ENCODE measurements at places on chromosomes 7 and 10.

GRCh38 chr10:120503689-120504088 is 46.7 kb downstream of the PLPP4 start:
- DNase-seq = no peak
- H3K27ac ChIP-seq = no peak overlapping the region
- H3K27me3 ChIP-seq = no peaks in the 10 kb centered on the region
- H3K4me3 ChIP-seq = no peak overlapping the region

DNA sequence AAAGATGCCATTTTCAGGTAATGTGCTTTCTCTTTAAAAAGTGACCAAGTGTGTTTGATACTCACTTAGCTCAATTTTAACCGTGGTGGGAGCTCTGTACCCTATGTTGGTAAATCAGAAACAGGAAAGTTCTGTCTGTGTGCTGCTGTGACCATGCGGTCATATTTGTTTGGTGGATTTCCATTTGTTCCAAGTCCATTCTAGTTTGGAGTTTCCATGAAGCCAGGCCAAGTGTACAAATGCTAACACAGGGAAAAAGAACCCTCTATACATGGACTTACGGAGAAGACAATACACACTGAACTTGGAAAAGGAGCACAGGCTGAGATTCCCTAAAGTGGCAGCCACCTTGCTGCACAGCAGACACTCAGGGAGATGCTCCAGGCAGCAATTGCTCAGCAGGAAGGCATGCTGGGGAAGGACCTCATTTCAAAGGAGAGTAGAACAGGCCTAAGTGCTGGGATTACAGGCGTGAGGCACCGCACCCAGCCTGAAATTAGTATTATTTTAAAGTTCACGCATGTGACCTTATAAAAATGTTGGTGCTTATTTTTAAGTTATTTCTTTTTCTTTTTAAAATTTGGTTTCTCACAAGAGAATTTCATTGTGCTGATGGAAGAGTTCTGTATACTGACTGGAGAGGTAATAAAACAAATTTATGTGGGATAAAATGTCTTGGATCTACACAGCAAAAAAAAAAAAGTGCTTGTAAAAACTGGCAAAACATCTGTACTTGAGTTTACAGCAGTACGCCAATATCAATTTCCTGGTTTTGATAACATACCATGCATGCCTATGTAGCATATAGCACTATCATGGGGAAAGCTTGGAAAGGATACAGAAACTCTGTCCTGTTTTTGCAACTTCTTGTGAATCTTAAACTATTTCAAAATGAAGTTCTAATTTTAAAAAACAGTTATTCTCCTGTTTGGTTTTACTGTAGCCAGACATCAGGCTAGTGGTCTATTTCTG is 436.2 kb downstream of the KCNMA1 start:
- no peaks in the 10 kb centered on the region for H3K36me3 ChIP-seq
- no peak overlapping the region for H3K27ac ChIP-seq
- no peaks in the 10 kb centered on the region for H3K27me3 ChIP-seq
- H3K4me3 ChIP-seq = no peak overlapping the region
- DNase-seq = no peak
- no peaks in the 10 kb centered on the region for H3K4me1 ChIP-seq

- H3K27me3 ChIP-seq = no peaks in the 10 kb centered on the region
- no peaks in the 10 kb centered on the region for H3K36me3 ChIP-seq
- no peak overlapping the region for H3K4me3 ChIP-seq
- H3K4me1 ChIP-seq = no peaks in the 10 kb centered on the region
Observed at GRCh38 chr10:33133557-33133956, 175.5 kb upstream of the ITGB1 start.

DNA sequence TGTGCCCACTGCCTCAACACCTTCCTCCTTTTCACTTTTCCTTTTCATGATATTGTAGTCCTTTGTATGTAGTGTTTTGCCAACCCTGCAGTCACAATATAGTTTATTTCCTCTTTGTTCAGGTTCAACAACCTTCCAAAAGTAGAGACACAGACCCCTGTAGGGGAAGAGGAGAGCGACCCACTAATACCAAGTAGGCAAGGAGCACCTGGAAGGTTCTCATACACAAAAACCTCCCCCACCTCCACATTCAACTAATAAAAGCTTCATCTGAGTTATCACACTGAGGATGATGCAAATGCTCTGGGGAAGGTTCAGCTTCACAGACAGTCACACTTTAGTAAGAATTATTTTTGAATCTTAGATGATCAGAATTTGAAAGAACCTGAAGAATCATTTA is 41.6 kb downstream of the PIK3AP1 start:
- H3K4me1 ChIP-seq = no peaks in the 10 kb centered on the region
- H3K27ac ChIP-seq = no peak overlapping the region
- H3K36me3 ChIP-seq = no peaks in the 10 kb centered on the region
- DNase-seq = no peak
- no peaks in the 10 kb centered on the region for H3K27me3 ChIP-seq
- no peak overlapping the region for H3K4me3 ChIP-seq

DNA sequence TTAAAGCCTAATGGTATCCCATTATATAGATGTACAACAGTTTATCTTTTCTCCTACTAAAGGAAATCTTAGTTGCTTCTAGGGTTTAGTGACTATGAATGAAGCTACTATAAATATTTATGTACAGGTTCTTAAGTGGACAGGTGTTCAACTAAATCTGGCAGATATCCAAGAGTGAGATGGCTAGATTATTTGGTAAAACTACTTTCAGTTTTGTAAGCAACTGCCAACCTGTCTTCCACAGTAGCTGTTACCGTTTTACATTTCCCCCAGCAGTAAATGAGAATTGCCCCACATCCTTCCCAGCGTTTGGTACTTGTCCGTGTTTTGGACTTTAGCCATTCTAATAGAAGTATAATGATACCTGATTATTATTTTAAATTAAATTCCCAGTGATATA is 144.9 kb upstream of the MAGI2 start:
- no peaks in the 10 kb centered on the region for H3K27me3 ChIP-seq
- no peak overlapping the region for H3K4me3 ChIP-seq
- H3K4me1 ChIP-seq = no peaks in the 10 kb centered on the region
- H3K27ac ChIP-seq = no peak overlapping the region

- H3K4me3 ChIP-seq = no peak overlapping the region
- no peaks in the 10 kb centered on the region for H3K36me3 ChIP-seq
- DNase-seq = no peak
- no peaks in the 10 kb centered on the region for H3K4me1 ChIP-seq
Observed at GRCh38 chr7:156105337-156106106, 293.3 kb upstream of the SHH start.

DNA sequence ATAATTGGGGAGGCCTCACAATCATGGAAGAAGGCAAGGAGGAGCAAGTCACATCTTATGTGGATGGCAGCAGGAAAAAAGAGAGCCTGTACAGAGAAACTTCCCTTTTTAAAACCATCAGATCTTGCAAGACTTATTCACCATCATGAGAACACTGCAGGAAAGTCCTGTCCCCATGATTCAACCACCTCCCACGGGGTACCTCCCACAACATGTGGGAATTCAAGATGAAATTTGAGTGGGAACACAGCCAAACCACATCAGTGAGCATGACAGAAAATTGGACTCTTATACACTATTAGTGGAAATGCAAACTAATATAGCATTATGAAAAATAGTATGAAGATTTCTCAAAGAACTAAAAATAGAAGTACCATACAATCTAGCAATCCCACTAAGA is 271.2 kb downstream of the MAGI2 start:
- no peak for DNase-seq
- H3K4me1 ChIP-seq = no peaks in the 10 kb centered on the region
- H3K36me3 ChIP-seq = no peaks in the 10 kb centered on the region
- no peak overlapping the region for H3K4me3 ChIP-seq
- no peaks in the 10 kb centered on the region for H3K27me3 ChIP-seq

Measured in tibial nerve (tissue), 4 donors.